Right cardiac atrium (tissue), 5 donors: ENCODE measurements at places on chromosomes 7 and 10. TPM values are rescaled to one million over a fixed set of nuclear protein-coding genes. Genes with fewer than 3 reads are reported as not detected.

The MDFIC gene
- 20.6 TPM for total RNA-seq

The AKR1C3 gene
- 28.1 TPM for total RNA-seq

The FKBP6 gene
- not detected for total RNA-seq

The LRRTM3 gene
- not detected for total RNA-seq

The OR2A42 gene
- not detected for total RNA-seq

- no peak for DNase-seq
Observed at GRCh38 chr10:112092519-112092918, 91.0 kb downstream of the GPAM start.

DNA sequence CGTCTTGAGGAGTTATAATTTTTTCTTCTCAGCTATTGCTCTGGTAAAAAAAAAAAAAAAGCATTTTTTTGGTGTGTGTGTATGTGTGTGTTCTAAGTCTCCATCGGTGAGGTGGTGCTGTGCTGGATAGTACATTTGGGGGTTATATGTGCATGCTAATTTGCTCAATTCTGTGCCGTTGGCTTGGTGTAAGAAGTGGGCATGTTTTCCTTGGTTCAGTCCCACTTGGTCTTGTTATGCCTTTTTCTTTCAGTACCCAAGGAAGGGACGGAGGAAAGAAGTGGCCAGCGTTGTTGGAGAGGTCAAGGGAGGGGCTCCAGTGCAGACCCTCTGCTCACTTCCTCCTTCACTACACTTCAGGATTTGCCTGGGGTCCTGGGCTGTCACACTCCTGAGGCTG, 20.4 kb downstream of the LRMDA start:
- DNase-seq = no peak

DNA sequence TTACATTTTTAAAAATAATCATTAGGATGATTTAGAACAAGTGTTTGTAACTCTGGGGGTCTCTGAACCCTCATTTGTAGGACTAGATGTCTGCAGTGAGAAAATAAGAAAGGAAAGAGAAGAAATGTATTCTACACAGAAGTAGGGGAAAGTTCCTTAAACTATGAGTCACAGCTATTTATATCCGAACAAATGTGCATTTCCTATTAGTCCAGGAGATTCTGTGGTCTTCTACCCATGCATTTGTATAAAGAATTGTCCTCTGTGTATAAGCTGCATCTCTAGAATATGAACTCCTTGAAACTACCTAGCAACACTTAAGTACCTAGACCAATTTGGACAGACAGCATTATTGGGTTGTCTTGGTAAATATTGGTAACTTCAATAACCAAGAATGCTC, 15.9 kb upstream of the CD36 start:
- DNase-seq = no peak

GRCh38 chr7:116434820-116435341, 64.7 kb upstream of the CAV2 start:
- DNase-seq = no peak

DNA sequence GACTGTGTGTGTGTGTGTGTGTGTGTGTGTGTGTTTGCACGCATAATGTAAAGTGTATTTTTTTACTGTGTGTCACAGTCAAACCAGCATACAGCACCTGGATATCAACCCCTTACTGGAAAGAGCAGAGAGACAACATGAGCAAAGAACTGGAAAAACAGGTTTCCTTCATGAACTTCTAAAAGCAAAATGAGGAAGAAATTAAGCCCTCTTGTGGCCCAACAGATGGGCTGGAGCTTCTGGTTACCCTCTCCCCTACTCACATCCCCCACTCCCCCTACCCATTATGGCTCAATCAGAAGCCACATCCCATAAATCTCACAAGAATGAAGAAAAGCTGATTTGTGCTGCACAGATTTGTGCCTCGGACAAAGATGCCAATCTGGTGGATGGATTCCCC, 36.2 kb downstream of the PDE1C start:
- no peak for DNase-seq

DNA sequence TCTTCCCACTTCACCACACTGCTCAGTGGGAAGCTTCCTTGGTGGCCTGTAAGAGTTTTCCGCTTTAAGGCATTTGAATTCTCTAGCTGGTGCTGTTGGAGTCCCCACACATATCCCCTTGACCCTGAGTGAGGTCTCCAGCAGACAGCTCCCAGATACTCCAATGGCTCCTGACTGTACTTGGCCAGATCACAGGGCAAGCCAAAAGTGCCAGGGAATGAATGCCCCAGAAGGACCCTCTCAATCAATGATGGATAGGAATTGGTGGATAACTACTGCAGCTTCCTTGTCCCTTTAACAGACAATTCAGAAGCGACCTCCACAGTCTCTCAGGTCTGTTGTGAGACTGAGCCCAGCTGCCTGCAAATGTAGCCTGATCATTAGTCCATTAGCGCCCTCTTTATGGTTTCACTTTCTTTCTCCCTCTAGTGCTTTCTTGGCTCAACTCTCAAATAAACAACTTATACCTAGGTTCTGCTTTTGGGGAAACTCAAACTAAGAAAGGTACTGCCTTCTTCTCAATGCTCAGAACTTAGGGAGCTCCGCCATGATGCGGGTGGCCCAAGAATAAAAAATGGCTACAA, 283.0 kb downstream of the TCF7L2 start:
- DNase-seq = no peak

- DNase-seq = no peak
Observed at GRCh38 chr10:130194991-130195645, 58.9 kb downstream of the GLRX3 start.

DNA sequence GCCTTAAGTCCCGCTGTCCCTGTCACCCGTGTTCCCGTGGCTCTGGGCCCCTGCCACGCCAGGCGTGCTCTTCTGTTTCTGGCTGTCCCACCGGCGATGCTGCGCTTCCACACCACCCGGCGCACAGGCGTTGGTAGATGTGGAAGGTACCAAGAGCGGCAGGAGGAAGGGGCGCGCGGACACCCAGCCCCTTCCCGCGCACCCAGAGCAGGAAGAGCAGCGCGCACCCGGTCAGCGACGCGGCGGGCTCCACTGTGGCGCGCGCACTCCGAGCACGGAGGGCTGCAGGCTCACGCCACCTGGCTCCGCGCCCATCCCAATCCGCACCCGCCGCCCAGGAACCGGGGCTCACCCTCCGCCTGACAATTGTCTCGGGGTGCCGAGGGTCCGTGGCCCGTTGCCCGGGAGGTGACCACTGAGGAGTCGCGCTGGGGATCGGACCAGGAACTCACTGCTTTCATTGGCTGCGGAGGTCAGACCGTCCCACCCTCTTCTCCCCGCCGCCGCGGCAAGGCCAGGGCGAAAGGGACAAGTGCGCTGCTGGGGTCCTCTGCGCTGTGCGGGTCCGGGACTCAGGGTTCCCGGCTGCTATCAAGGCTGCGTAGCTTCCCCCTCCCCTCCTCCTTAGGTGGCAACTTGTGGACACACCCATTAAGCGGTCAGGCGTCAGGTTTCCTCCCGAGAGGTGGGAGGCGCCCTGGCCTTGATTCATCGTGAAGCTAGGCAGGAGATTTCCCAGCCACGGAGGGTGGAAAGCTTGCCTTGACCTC, 121.6 kb upstream of the ZNF92 start:
- DNase-seq = peak; percentile 82

DNA sequence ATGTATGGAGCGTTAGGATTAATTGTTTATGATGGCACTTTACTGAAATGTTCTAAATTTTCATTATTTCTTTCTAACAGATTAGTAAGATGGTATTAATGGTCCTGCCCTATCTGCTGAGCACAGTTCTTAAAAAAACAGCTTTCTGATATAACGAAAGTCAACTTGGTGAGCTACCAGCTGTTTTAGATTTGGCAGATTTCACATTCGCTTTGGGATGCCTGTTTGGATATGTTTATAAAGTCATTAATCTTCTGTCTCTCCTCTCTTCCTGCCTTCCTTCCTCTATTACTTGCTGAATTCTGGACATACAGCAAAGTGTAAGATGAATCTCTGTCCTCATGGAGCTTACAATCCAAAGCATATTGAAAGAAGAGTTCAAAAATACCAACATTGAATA, 396.8 kb upstream of the LRGUK start:
- no peak for DNase-seq

- DNase-seq = no peak
Observed at GRCh38 chr7:74380720-74381119, 73.0 kb upstream of the GTF2IRD1 start.

GRCh38 chr10:91879515-91880170, 29.6 kb downstream of the FGFBP3 start:
- no peak for DNase-seq
